GM12891 (cell line): ENCODE measurements at places on chromosomes 12 and 14.

DNA sequence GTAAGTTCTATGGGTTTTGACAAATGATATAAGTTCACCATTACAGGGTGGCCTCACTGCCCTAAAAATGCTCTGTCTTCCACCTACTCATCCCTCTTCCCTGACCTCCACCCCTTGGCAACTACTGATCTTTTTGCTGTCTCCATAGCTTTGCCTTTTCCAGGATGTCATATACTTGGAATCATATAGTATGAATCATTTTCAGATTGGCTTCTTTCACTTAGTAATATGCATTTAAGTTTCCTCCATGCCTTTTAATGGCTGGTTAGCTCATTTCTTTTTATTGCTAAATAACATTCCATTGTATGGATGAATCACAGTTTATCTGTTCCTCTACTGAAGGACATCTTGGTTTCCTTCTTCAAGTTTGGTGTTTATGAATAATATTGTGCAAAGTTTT lies 14.0 kb upstream of the PEX5 start:
- no peak for DNase-seq

- peak; percentile 99 for DNase-seq
Observed at GRCh38 chr12:132828706-132829534, at the start of gene GOLGA3. TSS of gene GOLGA3 (minus strand) at chr12:132828869. CDS start at chr12:132822128, 6,741 bp downstream.

GRCh38 chr12:19846574-19846973 lies 407.3 kb downstream of the AEBP2 start:
- no peak for DNase-seq

- DNase-seq = no peak
Observed at GRCh38 chr12:54463034-54463433, 10.4 kb downstream of the GTSF1 start.

- no peak for DNase-seq
Observed at GRCh38 chr12:104588047-104588920, 131.5 kb downstream of the CHST11 start.

DNA sequence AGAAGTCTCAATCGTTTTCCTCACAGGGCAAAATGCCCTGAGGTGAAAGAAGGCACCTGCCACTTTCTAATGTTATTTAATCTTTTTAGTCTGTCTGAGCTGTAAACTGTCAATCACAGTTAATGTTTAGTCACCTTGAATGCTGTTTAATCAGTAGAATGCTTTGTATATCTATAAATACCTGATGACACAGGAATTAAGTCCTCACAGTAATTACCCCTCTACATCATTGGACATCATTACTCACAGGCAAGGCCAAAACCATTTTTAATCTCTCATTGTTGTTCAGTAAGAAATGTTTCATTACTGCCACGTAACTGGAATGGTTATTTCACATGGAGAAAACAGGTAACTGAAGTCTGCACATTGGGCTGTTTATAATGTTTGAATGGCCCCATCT lies 178.8 kb downstream of the EXOC5 start:
- DNase-seq = no peak

- DNase-seq = no peak
Observed at GRCh38 chr12:91396293-91396692, 213.7 kb upstream of the DCN start.

- DNase-seq = peak; percentile 79
Observed at GRCh38 chr12:132559652-132560363, 50.6 kb downstream of the LRCOL1 start.

- no peak for DNase-seq
Observed at GRCh38 chr14:32968972-32969544, 30.4 kb downstream of the NPAS3 start.

- no peak for DNase-seq
Observed at GRCh38 chr12:16330560-16330959, 16.9 kb upstream of the MGST1 start.

DNA sequence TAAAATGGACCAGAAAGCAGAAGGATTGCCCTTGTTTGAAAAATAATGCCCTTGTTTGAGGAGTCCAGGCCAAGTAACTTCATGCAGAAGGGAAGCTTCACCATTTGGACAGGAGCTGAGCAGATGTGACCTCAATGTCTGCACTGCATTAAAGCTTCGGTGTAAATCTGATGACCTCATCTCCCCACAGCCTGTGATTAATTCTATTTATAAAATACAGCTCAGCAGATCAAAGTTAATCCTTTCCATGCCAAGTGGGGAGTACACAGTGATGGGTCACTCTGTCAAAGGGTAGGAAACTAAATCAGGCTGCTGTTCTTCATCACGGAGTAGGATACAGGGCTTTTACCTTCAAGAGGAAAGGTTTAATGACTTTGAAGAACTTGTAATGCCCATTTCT lies 533.7 kb downstream of the RPS29 start:
- no peak for DNase-seq

DNA sequence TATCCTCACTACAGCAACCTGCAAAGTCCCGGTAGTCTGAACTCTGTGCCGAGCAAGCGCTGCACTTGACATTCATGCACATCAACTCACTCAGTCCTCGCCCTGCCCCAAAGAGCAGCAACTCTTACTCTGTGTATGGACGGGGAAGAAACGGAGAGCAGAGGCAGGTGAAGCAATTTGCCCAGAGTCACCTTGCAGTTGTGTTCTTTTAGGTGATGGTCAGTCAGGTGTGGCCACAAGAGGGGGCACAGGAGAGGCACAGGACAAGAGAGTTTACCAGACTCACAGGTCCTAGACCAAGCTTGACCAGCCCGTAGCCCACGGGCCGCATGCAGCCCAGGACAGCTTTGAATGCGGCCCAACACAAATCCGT lies 39.1 kb downstream of the TSPAN11 start:
- DNase-seq = no peak

GRCh38 chr14:20381341-20381740 lies 32.0 kb downstream of the TEP1 start:
- no peak for DNase-seq

- no peak for DNase-seq
Observed at GRCh38 chr12:32504591-32504990, 105.2 kb downstream of the FGD4 start.

- DNase-seq = no peak
Observed at GRCh38 chr14:100648474-100649172, 61.4 kb upstream of the BEGAIN start.

GRCh38 chr12:1044199-1044598 lies 53.2 kb downstream of the ERC1 start:
- no peak for DNase-seq

DNA sequence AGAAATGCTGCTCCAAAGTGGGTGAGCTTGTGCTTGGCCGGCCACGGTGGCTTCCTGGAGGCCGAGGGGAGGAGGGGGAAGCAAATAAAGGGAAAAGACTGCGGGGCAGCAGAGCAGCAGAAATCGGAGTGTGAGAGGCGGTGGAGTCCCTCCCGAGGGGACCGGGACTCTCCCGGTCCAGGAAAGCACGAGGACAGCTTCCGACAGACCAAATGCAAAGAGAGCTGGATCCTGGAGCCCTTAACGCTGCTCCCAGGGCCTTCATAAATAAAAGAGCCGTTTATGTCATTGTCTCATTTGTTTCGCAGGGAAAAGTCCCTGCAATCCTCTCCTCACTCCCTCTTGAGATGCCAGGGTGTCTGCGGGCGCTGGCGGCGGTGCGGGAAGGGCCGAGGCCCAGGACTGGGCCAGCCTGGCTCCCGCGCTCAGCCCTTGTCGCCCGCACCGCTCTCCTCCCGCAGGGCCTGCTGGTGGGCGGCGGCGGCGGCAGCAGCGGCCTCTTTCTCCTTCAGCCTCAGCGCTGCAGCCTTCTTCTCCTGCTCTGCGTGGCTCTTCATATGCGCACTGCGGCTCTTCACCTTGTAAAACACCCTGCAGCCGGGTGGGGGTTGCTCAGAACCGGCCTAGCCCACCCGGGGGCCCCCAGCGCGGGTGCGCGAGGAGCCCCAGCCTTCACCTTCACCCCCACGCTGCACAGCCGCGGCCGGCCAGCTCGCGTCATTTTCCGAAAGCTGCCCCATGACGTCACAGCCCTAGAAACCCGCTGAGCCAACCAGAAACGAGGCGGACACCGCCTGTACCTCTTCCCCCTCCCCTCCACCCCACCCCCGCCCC lies 4.5 kb upstream of the PNMA1 start:
- DNase-seq = no peak

GRCh38 chr12:119320678-119321077 lies 13.9 kb upstream of the CCDC60 start:
- DNase-seq = no peak

GRCh38 chr14:39212034-39212433 lies 21.7 kb upstream of the MIA2 start:
- DNase-seq = no peak

GRCh38 chr14:75389679-75390078 lies 38.1 kb upstream of the JDP2 start:
- no peak for DNase-seq

- no peak for DNase-seq
Observed at GRCh38 chr12:66724026-66724425, 45.1 kb upstream of the GRIP1 start.

DNA sequence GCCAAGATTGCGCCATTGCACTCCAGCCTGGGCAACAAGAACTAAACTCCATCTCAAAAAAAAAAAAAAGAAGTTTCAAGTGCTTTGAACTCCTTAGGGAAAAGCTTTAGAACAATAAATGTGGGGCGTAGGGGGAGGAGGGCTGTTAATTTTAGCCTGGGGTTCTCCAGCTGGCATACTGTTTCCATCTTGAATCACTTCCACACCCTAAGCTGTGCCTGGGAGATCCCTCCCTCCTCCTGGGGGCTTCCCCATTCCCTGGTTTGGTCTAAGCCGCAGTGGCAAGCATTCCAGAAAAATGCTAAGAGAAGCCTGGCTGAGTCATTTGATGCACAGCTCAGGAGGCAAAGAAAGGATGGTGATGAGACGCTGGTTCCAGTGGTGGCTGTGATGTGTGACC lies 2.3 kb upstream of the ZNF384 start:
- DNase-seq = no peak

DNA sequence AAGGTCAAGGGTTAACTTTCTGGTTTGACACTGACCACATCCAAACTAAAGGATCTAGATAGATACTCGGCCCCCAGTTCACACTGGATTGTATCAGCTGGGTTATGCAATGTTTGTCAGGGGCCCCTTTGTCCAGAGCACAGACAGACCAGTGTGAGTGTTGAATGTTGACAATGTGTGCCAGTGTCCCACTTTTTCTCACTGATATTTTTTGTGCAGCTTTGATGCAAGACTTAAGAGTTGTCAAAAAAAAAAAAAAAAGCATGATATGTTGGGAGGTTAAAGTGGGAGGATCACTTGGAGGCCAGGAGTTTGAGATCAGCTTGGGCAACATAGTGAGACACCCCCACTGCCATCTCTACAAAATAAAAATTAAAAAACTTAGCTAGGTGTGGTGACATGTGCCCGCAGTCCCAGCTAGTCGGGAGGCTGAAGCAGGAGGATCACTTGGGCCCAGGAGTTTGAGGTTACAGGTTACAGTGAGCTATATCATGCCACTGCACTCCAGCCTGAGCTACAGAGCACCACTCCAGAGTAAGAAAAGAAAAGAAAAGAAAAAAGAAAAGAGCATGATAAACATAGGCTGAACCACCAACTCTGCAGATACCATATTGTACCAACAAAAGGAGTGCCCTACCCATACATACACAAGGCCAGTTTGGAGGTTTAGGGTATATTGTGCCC lies 97.5 kb downstream of the LGR5 start:
- DNase-seq = no peak

- DNase-seq = no peak
Observed at GRCh38 chr12:57129889-57130288, 1.6 kb downstream of the LRP1 start.

- DNase-seq = no peak
Observed at GRCh38 chr12:14066021-14066420, 84.6 kb upstream of the GRIN2B start.

- no peak for DNase-seq
Observed at GRCh38 chr12:95547522-95548055, 3.7 kb downstream of the USP44 start.

DNA sequence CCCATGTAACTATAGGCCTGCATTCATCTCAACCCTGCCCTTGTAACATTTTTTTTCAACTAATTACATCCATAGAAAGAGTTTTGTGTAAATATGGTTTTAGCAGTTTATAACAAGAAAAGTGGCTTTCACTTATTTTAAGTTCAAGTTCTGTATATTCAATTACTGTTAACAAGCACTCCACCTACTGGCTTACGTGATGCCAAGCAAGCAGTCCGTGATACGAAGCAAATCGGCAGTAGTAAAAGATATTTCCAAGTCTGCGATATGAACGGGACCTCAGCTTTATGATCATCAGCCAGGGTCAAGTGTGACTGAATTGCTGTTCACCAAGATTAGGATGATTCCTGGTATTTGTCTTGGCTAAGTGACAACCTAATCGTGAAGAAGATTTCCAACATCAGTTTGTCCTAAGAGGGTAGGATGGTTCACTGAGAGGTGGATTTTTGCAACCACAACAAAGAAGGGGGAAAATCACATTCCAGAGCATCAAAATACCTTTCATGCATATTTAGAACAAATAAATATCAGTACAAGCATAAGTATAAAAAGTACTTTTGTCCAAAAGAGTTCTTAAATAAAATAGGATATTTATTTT lies 456.2 kb downstream of the FOXG1 start:
- DNase-seq = no peak

DNA sequence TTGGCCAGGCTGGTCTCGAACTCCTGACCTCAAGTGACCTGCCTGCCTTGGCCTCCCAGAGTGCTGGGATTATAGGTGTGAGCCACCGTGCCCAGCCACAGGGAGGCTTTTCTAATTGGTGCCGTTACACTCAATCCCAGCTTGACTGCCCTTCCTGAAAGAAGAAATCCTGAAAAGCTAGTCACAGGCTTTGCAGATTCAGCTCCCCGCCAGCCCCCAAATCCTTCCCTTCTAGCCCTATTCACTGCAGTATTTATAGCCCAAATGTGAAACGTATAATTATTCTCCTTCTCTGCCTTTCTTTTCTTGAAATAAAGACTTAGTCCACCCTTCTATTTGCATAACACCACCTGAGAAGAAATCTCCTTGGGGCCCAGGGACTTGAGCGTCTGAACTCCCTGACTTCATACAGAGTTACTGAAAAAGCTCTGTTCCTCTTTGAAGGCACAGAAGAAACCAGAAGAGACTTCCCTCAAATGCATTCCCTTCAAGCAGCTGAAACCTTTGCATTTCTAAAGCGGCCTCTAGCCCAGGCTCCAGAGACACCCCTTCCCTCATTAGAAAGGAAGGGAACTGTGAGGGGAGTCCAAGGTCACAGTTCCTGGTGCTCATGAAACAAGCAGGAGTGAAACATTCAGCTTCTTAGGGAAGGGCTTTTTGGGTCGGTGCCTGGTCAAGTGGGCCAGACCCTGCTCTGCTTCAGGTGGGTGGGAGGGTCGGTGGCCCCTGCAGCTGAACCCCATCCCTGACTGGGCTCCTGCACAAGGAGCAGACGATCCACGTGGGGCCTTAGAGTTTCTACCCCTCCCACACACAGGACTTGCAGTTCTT lies 42.3 kb upstream of the BATF start:
- no peak for DNase-seq

DNA sequence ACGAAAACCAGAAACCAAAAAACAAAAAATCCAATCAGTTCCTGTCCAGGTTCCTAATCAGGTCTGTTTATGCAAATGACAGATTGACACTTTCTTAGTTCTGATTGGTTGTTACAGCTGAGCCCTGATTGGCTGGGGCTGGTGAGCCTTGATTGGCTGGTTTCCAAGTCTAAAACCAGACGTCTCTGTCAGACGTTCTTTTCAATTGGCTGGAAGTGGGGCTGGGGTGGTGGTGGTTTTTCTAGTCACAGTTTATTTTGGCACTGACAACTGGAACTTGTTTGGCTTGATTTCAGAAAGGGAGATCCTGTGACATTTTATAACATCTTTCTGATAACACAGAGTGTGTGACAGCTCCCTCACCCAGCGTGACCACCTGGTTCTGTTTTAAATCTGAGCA lies 36.1 kb upstream of the PRICKLE1 start:
- DNase-seq = no peak

- DNase-seq = no peak
Observed at GRCh38 chr14:105629886-105630215, 103.5 kb downstream of the TMEM121 start.

- DNase-seq = no peak
Observed at GRCh38 chr14:22263961-22264360, 325.1 kb downstream of the DAD1 start.
